ENCODE measurements at places on chromosomes 6 and 20. TPM values are rescaled to one million over a fixed set of nuclear protein-coding genes. Genes with fewer than 3 reads are reported as not detected.

DNA sequence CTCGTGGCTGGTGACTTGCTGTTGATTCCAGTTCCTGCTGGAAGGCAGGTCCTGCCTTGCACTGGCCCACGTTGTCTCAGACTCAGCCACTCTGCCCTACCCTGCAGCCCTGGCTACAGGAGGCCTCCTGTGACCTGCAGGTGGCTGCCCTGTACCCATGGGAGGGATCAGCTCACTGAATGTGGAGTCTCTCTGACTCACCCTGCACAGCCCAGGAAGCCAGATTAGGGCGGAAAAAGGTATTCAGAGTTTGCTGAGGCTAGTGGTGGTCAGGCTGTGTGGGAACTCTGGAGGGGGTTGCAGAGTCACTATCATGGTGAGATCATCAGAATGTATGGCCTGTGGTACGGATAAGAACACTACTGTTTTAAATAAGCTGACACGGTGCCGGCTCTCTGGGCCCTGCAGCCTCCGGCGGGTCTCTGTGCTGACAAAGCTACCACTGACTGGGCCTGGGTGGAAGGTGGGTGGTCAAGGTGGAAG, 24.7 kb upstream of the PYGB start:
- no peak for DNase-seq

- DNase-seq = no peak
Measured at GRCh38 chr6:39887692-39888450, 46.4 kb downstream of the MOCS1 start.

The DNMT3B gene
- total RNA-seq = 29.1 TPM

The TNF gene
- total RNA-seq = 0.14 TPM

The SLC29A1 gene
- 40.1 TPM for total RNA-seq

The KIZ gene
- 12.4 TPM for total RNA-seq

The ZMYND8 gene
- total RNA-seq = 21.5 TPM

All from G401 (cell line).